Naive thymus-derived CD8-positive, alpha-beta T cell (primary cell): ENCODE measurements at places on chromosomes 3 and 15.

DNA sequence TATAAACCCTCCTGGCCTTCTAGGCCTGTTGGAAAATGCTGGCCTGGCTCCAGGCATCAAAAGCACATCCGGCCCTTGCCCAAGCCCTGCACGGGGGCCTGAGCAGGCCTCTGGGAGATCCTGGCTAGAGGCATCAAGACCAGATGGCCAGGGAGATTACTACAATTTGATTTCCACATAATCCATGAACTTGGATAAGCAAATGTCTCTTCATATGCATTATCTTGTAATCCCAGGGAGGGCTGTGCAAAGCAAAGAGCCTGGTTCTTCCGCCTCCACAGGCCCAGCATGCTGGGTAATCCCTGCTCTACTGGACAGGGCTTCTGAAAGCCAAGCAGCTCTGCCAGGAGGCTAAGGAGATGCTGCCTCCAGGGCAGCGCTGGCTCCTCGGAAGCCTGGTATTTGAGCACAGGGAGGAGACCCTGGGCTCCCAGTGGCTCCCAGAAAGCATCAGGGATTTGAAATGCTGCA lies 18.2 kb downstream of the MRPL46 start:
- no peak for DNase-seq

GRCh38 chr15:75673426-75674235 lies 25.9 kb downstream of the SNX33 start:
- DNase-seq = no peak

GRCh38 chr3:105866656-105867653 lies 1.9 kb downstream of the CBLB start:
- no peak for DNase-seq

DNA sequence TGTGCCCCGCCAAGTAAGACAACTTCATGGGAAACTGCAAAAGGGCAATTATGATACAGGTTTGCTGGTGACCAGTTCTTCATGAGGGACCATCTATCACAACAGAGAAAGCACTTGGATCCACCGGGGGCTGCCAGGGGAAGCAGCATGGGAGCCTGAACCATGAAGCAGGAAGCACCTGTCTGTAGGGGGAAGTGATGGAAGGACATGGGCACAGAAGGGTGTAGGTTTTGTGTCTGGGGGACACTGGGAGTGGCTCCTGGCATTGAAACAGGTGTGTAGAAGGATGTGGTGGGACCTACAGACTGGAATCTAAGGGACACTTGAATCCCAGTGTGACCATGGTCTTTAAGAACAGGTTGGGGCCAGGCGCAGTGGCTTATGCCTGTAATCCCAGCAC lies 22.6 kb downstream of the MKRN2 start:
- no peak for DNase-seq

DNA sequence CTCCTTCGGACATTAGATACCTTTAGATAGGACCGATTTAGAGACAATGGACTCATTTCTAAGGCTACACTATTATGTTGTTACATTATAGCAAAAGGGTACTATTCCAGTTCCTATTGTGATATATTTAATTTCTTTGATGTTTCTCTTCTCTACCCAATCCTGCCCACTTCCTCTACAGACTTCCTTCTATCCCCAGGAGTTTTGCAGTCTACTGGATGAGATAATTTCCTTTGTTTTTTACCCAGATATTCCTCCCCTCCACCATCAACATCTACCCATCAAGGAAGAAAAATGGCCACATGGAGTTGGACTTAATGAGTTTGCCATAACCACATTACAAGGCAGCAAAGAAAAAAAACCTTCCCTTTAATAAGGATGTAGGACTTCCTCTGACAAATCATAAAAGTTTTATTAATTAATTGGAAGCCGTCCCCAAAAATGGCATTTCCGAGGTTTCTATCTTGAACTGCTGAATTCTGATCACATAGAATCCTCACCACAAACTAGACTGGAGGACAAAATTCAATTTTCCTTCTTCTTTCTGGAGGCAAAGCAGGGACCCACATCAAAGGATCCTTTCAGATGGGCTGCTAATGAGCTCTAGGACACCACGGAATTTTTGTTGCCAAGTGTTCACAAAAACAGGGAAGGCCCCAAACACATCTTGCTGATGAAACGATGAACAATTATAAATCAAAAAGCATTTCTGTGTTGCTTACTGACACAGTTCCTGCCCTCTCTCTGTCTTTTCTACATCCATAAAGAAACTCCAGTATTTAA lies 33.4 kb downstream of the FRMD4B start:
- DNase-seq = no peak

DNA sequence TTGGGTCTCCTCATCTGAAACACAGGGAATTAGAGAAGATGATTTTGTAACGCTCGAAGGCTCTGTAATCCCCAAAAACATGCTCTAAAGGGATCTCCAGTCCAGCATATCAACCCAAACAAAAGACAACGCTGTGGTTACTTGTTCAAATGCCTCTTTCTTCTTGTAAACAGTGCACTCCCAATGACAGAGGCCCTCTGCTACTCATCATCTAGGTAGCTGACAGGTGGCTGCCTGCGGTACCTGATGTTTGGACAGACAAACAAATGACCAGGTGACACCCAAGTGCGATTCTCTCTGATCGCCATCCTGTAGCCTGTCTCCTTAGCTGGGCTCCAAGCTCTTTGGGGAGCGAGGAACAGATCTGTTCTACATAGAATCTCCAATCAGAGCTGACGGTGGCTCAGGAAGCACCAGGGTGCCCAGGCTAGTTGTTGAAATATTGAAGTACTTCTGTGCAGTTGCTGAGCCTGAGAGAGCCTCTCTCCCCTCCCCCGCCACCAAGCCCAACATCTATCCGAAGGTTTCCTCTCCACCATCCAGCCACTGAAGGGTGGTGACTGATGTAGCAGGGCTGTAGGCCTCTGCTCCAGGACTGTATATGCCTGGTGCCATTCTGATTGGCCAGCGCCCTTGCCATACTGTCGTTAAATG lies 238.7 kb downstream of the XXYLT1 start:
- no peak for DNase-seq

- DNase-seq = no peak
Measured at GRCh38 chr3:188164248-188164687, 10.3 kb downstream of the LPP start.

DNA sequence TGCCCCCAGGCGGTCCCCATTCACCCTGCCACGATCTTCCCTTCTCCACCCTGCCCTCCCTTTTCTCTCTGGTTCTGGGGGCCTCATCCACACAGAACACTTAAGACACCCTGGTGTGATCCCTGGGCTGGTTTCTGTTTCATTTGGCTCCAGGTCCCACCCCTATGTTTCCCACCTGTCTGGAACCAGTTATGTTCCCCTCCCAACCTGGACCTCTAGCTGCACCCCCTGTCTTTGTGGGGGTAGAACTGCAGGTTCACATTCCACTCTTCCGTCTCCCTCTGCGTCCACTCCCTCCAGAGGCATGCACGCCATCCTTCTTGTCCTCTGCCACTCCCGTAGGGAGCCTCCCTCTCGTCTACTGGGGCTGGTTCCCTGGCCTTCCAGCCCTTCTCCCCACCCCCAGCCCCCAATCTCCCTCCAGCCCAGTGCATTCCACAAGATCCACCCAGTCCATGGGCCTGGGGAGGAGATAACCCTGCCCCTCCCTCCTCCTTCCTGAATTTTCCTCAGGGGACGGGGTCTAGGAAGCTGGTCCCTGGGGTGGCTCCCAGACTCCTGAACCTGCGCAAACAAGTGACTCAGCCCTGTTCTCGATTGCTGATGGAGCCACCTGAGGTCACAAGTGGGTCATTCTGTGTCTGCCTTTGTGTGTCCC lies 73.8 kb downstream of the ABTB1 start:
- DNase-seq = no peak

- no peak for DNase-seq
Measured at GRCh38 chr15:69797051-69797595, 300.6 kb downstream of the TLE3 start.

DNA sequence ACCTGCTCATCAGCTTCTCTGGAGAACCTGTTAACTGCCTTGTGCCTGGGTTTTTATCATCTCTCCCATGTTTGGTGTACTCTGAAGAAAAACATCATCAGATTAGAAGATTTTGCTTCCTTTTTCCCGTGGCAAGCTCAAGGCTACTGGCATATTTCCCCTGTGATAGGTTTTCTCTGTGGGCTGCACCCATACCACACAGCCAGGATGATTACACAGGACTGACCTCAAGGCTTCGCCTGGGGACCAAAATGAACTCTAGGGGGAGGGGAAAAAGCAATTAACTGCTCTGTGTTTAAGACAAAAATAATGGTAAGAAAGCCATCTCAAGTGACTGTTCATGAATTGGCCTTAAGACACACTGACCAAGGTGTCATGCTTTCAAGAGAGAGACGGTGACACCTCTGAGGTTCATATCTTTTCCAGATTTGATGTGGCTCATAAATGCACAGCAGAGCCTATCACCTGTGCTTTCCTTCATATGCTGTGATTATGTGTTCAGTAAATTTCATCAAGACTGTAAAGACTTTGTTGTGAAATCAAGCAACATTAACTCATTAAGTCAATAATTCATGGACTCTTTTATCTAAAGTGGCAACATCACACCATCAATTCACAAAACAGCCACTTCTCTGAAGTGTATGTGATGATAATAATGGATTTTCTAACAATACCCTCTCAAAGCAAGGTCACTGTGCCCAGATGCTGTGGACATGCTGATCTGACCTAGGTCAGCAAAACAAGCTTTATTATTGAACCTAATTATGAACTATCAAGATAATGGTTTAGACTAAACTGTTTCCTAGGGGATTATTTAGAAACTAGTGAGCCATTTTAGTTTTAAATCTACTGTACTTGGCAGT lies 427.9 kb downstream of the WDR72 start:
- DNase-seq = no peak

GRCh38 chr3:176274161-176274560 lies 923.1 kb downstream of the TBL1XR1 start:
- no peak for DNase-seq

DNA sequence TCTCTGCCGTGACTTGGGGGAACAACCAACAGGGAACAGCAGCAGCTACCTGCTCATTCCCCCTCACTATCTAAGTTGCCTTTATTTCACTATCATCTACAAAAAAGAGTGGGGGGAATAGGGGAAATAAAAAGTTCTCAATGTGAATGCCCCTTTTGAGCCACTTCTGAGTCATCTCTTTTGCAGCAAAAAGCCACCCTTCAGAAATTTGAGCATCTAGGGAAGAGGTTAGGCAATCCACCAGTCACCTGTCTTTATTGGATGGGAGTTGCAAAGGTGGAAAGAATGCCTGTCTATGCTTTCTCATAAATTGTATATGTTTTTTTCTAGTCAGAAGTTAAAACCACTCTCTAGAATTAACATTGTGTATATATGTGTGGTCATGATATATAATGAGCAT lies 41.1 kb downstream of the GPD1L start:
- no peak for DNase-seq

- no peak for DNase-seq
Measured at GRCh38 chr3:96863129-96863740, 48.8 kb downstream of the EPHA6 start.

- no peak for DNase-seq
Measured at GRCh38 chr15:67819636-67820035, 5.7 kb upstream of the SKOR1 start.

- no peak for DNase-seq
Measured at GRCh38 chr15:29270976-29271375, 1.4 kb upstream of the NSMCE3 start.

DNA sequence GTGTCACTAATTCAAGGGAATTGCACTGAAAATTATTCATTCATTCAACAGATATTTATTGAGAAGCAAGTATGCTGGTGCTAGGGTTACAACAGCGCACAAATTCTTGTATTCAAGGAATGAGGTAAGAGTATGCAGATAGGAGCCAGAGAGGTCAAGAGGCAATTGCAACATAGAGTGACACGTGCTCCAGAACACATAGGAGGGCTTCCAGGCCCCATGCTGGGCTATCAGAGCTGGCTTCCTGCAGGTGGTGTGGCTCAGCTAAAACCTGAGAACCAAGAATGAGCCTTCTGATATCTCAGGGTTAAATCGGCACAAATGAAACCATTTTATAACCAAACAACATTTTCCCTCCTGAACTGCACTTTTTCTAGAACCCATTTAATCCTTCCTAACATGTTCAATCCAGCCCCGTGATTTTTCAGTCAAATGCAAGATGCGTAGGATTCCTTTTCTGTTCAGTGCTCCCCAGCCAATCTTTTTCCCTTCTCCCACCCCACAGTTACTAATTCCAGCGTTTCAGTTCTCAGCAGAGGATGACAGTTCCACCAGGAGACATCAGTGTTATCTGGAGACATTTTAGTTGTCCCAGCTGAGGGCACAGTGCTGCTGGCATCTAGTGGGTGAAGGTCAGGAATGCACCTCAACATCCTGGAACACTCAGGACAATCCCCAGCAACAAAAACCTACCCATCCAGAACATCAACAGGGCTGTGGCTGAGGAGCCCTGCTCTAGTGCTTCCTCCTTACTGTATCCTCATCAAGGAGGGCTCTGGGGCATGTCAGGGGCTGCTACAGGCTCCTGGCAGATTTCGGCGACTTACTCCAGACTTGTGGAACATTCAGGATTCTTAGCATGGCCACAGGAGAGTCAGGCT lies 13.1 kb downstream of the CCR5AS start:
- no peak for DNase-seq

GRCh38 chr3:168884353-168884903 lies 779.1 kb downstream of the MECOM start:
- no peak for DNase-seq

DNA sequence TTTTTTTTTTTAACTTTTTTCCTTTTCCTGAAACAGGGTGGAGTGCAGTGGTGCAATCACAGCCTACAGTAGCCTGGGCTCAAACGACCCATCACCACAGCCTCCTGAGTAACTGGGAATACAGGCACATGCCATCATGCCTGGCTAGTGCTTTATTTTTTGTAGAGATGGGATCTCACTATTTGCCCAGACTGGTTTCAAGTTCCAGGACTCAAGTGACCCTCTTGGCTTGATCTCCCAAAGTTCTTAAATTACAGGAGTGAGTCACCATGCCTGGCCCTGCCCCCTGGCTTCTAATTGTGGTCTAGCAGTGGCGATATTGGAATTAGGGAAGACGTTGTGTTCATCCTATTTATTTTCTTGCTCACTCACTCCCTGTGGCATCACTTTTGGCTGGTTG lies 1138.4 kb downstream of the SI start:
- no peak for DNase-seq

GRCh38 chr3:21641959-21642358 lies 109.1 kb downstream of the ZNF385D start:
- DNase-seq = no peak

DNA sequence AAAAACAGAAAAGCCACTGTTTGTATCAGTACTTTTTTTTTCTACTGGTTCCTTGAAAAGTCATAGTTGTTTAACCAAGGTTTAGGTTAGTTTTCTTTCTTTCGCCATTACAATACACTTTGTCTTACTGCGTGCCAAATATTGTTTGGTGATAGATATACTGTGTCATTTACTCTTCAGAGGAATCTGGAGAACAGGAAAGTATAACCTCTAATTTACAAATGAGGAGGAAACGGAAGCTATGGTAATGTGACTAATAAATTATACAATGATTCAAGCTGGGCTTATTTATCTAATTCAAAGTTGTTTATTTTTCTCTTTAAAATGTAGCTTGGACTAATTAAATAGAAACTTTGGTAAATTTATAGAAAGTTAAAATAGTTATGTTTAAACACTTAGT lies 96.2 kb upstream of the ROBO2 start:
- DNase-seq = no peak

- DNase-seq = no peak
Measured at GRCh38 chr3:71346061-71346460, 237.5 kb downstream of the FOXP1 start.
